Dermis microvascular lymphatic vessel endothelial cell (primary cell): ENCODE measurements at places on chromosomes 13 and 19. TPM values are rescaled to one million over a fixed set of nuclear protein-coding genes. Genes with fewer than 3 reads are reported as not detected.

The SYT5 gene
- under 0.01 TPM in 1 of 2 replicates, not detected in the other for total RNA-seq

The TYROBP gene
- total RNA-seq: not detected in 2 replicates

The ADPRHL1 gene
- total RNA-seq: 0.25 and 0.77 TPM in 2 replicates

The TSKS gene
- not detected in 2 replicates for total RNA-seq

The BRD4 gene
- total RNA-seq: 7.4 and 11.5 TPM in 2 replicates

The ZNF726 gene
- total RNA-seq: 3.5 and 4.6 TPM in 2 replicates

The SACS gene
- total RNA-seq: 25.8 and 35.0 TPM in 2 replicates

The RANBP3 gene
- 20.0 and 29.6 TPM in 2 replicates for total RNA-seq

The LGALS14 gene
- total RNA-seq: not detected in 2 replicates

The CYP2S1 gene
- total RNA-seq: 0.38 and 0.39 TPM in 2 replicates

The LRRC4B gene
- total RNA-seq: 0.13 TPM in 1 of 2 replicates, not detected in the other

The PSPN gene
- 0.64 and 1.0 TPM in 2 replicates for total RNA-seq

The PTGIR gene
- not detected in 2 replicates for total RNA-seq

The PINLYP gene
- total RNA-seq: 4.2 and 4.5 TPM in 2 replicates

The CBARP gene
- total RNA-seq: 0.64 and 1.9 TPM in 2 replicates
